ENCODE measurements at places on chromosomes 3 and 15.
A peak's percentile ranks its signal among the peaks of the same experiment; 100 is the strongest.

DNA sequence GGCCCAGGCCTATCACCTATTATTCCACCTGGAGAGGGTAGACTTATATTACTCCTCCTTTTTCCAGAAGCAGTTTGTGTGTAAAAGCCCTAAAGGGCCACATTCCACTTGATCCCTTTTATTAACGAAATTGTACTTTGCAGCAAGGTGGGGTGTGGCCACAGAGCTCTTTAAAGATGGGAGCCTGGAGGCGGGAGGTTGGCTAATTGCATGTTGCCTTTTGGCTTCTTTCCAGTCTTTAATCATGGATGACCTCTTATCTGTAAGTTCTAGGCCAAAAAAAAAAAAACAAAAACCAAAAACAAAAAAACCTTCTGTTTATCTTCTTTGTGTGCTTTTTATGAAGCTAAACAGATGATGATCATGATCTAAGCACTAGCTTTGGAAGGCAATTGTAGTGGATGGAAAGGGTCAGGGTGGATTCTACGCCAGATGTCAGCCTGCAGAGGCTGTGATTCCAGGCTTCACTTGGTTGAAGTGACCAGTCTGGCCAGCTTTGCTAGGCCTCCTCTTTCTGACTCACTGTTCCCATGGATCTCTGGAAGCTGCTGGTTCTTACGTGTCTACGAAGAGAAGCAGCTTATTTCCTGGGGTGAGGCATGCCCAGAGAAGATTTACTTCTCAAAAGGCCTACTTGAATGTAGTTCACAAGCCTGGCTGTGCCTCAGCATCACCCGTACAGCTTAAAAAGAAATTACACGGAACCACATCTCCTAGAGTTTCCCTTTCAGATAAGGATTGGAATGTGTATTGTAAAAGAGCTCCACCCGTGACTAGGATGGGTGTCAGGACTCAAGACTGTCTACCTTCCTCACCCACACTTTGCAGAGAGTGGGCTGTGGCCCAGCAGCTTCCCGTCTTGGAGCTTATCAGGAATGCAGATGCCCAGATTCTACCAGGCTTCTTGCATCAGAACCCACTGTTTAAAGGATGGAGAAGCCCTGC, 330.9 kb upstream of the C2CD4B start:
- ATAC-seq: peak; percentile 90

GRCh38 chr15:40365624-40366456, 7.8 kb downstream of the DISP2 start:
- ATAC-seq: no peak

DNA sequence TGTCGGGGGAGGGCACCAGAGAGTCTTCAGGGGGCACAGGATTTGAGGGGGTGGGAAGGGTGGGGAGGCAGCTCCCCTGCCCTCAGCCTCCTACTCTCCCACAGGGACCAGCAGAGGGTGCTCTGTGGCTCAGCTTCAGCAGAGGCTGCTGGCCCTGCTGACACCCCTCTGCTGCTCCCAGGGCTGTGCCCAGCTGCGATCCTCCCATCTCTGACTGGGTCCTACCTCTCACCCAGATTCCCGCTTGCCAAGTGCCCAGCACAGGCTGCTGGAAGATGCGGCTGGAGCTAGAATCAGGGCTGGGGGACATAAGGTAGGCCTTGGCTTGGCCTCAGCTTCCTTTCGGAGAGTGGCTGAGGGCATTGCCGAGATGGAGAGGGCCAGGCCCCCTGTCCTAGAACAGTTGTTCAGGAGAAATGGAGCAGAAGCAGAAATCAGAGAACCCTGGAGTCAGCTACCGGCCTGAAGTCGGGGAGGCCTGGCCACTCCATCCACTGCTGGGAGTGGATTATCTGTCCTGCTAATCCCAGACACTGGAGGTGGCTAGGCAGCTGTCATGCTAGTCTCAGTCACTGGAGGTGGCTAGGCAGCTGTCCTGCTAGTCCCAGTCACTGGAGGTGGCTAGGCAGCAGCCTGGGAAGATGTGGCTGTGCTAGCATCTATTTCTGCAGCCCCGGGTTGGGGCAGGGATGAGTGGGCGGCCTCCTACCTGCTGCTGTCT, 3.9 kb downstream of the GRM2 start:
- no peak for ATAC-seq

DNA sequence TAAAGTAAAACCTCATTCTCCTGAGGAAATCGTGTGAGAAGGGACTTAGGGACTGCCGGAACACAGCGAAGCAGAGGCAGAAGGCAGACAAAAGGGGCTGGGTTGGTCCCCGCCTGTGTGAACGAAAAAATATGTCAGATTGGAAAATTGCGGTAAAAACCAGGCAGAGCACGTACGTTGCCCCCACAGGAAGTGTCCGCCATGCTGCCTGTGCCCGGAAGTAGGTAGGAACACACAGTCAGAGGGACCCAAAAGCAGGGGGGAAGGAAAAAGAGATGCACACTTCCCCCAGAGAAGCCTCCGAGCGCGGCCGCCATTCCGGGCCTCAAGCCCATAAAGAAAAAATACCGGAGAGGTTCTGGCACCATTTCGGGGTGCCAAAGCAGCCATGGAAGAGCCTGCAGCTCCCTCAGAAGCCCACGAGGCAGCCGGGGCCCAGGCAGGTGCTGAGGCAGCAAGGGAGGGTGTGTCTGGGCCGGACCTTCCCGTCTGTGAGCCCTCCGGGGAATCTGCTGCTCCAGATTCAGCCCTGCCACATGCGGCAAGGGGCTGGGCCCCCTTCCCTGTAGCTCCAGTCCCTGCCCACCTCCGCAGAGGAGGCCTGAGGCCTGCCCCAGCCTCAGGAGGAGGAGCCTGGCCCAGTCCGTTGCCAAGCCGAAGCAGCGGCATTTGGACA, at the start of gene MKRN3:
Gene MKRN3, plus strand, starts transcription at position 280 of the 676 bp plus-strand sequence. Its CDS starts 109 bp downstream, at position 389.
- ATAC-seq: peak; percentile 94

- ATAC-seq: peak; percentile 11
These were observed 102.6 kb downstream of the EFL1 start for GRCh38 chr15:82159922-82160321.

- no peak for ATAC-seq
These were observed 448.5 kb downstream of the NAALADL2 start for GRCh38 chr3:175307642-175308041.

DNA sequence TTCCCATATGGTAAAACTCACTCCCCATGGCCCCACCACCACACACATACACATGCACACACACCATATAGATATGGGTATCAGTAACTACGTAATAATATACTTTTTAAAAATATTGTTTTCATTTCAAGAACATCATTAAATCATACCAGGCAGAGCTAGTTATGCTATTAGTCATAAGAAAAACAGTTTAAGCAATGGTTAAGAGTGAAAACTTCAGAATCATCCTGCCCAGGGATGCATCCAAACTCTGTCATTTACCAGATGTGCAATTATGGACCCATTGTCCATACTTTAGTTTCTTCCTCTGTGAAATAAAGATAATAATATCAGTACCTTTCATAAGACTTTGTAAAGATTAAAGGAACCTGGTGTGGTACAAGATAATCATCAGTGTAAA, 608.3 kb downstream of the RBMS3 start:
- ATAC-seq: no peak

GRCh38 chr3:69160525-69160924, 38.1 kb upstream of the LMOD3 start:
- ATAC-seq: no peak

GRCh38 chr3:196274585-196274984, 12.9 kb downstream of the PCYT1A start:
- peak; percentile 53 for ATAC-seq

- peak; percentile 86 for ATAC-seq
These were observed 19.0 kb downstream of the STOML1 start for GRCh38 chr15:73972984-73973682.

- no peak for ATAC-seq
These were observed 24.6 kb downstream of the ACAA1 start for GRCh38 chr3:38112378-38112761.
